ENCODE measurements at places on chromosomes 5 and 9. TPM values are rescaled to one million over a fixed set of nuclear protein-coding genes. Genes with fewer than 3 reads are reported as not detected.

Gene PRRT1B
- not detected for total RNA-seq

Gene PRLR
- total RNA-seq: not detected

Gene SPINK13
- not detected for total RNA-seq

Gene WNT8A
- total RNA-seq: not detected

Gene TIMD4
- not detected for total RNA-seq

Gene CCDC171
- total RNA-seq: 0.49 TPM

Gene TERT
- total RNA-seq: not detected

Gene ATP6V0E1
- 88.3 TPM for total RNA-seq

Gene EQTN
- 0.23 TPM for total RNA-seq

Gene DRD1
- total RNA-seq: not detected

Gene SLC46A2
- not detected for total RNA-seq

Gene MARCOL
- total RNA-seq: not detected

Measured in hair follicular keratinocyte (primary cell).